ENCODE measurements at places on chromosomes 12 and 14.

GRCh38 chr14:93737634-93738033 is 50.7 kb downstream of the PRIMA1 start:
- DNase-seq = no peak

GRCh38 chr12:123031171-123031845 is 50.8 kb downstream of the ARL6IP4 start:
- no peak for DNase-seq

GRCh38 chr12:58602179-58602578 is 318.1 kb downstream of the LRIG3 start:
- no peak for DNase-seq

- no peak for DNase-seq
Observed at GRCh38 chr12:50739611-50740010, 24.3 kb upstream of the ATF1 start.

- DNase-seq = no peak
Observed at GRCh38 chr12:131422744-131423143, 288.1 kb upstream of the SFSWAP start.

- DNase-seq = no peak
Observed at GRCh38 chr14:103347091-103347815, 13.2 kb downstream of the EIF5 start.

DNA sequence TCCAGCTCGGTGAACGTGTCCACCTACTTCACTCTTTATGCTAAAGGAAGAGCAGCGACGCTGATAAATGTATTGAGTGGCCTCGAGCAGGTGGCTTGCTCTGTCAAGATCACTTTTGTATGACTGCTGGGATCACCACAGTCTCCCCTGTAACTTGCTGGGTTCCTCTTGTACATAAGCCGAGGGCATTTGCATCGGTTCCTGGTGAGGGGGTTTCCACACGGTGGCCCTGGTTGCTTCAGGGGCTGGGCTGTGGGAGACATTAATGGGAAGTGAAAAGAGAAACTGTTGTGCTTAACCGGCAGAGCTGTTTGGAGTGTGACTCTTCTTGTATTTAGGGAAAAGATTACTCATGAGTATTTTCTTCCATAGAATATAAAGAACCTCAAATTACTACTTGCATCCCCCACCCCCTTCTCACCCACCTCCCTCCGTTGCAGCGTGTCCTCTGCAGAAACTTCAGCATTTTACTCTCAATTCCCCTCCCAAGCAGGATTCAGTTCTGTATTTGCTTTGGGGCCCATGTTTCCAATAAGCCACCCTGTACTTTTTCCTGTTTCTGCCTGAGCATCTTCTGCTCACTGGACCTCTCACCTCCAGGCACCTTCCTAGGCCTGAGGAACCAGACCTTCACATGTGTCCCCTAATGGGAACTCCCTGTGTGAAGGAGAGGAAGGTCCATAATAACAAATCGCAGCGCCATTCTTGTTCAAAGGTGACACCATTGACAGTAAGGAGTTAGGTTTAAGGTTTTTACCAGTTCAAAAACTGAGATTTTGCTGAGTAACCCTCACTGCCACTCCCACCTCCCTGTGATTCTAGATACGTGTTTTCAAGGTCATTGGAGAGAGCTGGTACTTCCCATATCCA is 187.0 kb downstream of the ETV6 start:
- DNase-seq = peak; percentile 83

DNA sequence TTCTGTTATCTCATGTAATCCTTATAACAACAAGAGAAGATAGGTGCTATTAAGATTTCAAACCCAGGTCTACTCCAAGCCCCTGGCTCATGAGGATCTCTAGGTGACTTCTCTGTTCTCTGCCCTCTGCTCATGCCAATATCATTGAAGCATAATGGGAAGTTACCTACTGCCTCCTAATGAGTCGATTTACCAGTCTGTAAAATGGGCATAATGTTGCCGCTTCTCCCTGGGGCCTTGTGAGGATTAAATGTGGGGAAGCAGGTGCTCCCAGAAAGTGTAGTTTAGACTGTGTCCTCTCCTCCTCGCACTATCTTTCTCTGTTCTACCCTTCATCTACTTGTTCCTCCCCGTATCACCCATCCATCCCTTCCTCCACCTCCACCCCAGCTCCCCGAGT is 169.2 kb upstream of the LHX5 start:
- DNase-seq = no peak

GRCh38 chr14:84375235-84375634 is 1154.7 kb upstream of the FLRT2 start:
- no peak for DNase-seq

- no peak for DNase-seq
Observed at GRCh38 chr12:41942354-41942753, 202.3 kb downstream of the GXYLT1 start.

- no peak for DNase-seq
Observed at GRCh38 chr12:95418142-95418541, 55.8 kb upstream of the METAP2 start.

- no peak for DNase-seq
Observed at GRCh38 chr12:113055594-113056380, 743 bp upstream of the DTX1 start.

DNA sequence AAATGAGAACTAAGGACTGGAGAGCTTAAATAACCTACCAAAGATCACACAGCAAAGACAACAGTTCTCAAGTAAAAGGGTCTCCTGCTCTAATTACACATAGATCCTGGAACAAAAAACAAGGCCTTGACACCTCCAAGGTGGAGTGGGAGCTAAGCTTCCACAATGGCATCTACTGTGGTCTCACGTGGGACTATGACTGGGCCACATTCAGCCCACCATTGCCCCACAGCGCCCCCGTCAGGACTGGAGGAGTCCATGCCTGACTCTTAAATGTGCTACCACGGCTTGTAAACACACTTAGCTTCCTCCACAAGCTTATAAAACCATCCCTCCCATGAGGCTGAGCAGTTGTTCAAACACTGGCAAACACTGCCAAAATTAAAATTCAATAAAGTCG is 88.5 kb downstream of the GCH1 start:
- peak; percentile 25 for DNase-seq

DNA sequence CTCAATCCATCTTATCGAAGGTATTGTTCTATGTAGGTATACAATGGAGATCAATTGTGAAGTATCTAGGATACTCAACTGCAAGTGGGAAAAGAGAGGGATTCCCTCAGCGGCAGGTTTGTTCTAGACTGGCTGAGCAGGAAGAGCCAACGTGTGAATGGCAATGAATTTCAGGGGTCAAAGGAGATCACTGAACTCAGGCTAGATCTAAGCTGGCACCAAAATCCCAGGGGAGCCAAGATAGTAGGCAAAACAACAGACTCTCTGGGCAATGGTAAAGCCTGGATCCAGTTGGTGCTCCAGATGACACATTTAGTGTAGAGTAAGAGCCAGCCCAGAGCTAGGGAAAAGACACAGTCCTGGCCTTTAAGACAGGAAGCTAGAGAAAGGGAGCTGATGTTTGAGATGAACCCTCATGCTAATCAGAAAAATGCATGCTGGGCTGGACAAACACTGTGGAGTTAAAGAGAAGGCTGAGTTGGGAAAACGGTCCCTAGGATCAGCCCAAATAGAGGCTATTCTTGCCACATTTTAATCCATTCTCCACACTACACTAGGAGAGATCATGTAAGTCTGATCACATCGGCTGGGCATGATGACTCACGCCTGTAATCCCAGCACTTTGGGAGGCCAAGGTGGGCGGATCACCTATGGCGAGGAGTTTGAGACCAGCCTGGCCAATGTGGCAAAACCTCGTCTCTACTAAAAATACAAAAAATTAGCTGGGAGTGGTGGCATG is 45.6 kb downstream of the EFCAB11 start:
- DNase-seq = no peak

GRCh38 chr12:132610051-132610759 is at the start of gene LRCOL1:
TSS of gene LRCOL1 (minus strand) at chr12:132610582. CDS start at chr12:132606251, 4,331 bp downstream.
- no peak for DNase-seq

DNA sequence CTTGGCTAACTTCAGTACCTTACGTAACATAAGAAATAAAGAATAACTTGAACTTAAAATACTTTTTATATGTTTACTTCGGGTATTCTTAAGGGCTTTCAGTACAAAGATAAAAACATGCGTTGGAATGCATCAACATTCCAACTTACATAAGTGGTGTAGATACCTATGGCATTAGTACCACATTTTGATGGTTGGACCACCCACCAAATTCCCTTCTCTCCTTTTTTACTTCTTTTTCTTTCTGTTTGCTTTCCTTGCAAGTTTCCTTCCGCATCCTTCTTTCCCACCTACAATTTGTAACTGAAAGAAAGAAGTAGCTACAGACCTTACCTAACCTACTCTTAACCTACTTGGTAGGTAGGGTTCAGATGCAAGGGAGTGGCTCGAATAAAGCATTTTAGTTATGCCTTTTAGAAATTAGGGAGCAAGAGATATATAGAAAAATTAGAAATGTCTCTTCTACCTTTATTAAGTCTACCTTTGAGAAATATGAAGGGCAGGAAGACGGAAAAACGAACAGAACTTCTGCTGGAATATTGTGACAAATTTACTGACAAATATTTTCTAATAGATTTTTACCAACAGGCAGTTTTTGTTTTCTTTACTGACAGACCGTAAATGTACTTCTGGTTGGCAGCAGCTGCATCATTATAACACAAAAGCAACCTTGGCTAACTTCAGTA is 2.1 kb upstream of the ARHGAP5 start:
- no peak for DNase-seq

- DNase-seq = no peak
Observed at GRCh38 chr12:104683831-104684503, 227.2 kb downstream of the CHST11 start.

- DNase-seq = no peak
Observed at GRCh38 chr12:97927977-97928376, 465.4 kb downstream of the RMST start.

All from stimulated activated CD4-positive, alpha-beta T cell treated with anti-CD3 and anti-CD28 coated beads, Interleukin-4, amount 100 ng/mL, for 24 hours (primary cell).